ENCODE measurements at places on chromosomes 12 and 14.

GRCh38 chr14:57078054-57078453, 190.7 kb downstream of the EXOC5 start:
- no peak for DNase-seq

DNA sequence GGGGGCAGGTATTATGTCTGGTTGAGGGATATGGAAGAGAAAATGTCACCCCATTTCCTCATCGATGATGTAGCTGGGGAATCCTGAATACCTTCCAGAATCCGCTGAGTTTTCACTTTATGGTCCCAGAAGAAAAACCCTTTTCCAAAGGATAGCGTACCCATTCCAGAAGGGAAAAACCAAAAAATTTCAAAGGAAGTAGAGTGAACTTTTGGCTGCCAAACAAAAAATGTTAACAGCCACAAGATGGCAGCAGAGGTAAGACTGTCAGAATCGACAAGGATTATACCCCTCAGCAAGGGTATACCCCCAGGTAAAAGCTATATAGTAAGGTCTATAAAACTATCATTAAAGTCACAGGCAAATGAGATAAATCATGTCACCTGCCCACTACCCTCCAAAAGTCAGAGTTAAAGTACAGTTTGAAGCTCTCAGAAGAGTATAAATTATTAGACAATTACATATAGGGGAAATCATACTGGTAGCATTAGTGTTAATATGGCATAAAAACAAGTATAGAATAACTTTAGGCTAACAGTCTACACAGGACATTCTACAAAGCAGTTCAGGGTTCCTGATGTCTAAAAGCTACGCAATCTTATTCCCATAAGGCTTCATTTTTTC, 18.0 kb downstream of the ACIN1 start:
- DNase-seq: no peak

DNA sequence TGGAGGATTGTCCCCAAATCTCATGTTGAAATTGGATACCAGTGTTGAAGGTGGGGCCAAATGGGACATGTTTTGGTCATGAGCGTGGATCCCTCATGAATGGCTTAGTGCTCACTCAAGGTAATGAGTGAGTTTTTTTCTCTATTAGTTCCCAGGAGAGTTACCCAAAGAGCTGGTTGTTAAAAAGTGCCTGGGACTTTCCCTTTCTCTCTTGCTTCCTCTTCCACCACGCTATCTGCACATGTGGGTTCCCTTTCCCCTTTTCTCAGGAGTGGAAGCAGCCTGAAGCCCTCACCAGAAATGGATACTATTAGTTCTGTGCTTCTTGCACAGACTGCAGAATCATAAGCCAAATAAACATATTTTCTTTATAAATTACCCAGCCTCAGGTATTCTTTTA, 465.4 kb downstream of the FSCB start:
- DNase-seq: no peak

DNA sequence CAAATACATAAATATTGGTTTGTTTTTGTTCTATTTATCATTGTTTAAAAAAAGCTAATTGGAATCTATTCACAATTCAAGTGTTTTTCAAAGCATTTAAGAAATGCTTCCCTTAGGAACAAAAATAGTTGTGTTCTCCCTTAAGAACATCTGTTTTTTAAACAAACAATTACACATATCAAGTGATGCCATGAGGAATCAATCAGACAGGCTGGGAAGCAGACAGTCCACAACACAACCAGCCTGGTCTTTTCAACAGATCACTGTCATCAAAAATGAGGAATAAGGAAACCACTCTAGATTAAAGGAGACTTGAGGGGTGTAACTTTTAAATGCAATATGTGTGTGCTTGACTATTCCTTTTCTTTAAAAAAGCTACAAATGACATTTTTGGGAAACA, 25.5 kb downstream of the GALC start:
- DNase-seq: no peak

DNA sequence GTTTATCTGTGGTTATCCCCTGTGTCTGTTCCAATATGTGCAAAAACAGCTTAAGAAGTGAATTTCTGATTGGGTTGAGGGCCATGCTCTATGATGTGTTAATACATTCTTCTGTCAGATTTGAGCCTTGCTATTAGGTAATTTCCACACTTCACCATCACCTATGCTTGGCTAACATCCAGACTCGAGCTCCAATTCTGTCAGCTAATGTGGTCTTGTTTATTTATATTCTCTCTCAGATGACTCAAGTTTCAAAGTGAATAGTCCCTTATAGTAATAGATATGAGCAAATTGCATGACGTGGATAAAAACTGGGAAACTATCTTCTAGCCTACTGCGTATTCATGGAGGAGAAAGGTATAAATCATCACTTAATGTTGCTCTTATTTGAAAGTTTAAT, 451.3 kb downstream of the SNAPC1 start:
- DNase-seq: no peak

DNA sequence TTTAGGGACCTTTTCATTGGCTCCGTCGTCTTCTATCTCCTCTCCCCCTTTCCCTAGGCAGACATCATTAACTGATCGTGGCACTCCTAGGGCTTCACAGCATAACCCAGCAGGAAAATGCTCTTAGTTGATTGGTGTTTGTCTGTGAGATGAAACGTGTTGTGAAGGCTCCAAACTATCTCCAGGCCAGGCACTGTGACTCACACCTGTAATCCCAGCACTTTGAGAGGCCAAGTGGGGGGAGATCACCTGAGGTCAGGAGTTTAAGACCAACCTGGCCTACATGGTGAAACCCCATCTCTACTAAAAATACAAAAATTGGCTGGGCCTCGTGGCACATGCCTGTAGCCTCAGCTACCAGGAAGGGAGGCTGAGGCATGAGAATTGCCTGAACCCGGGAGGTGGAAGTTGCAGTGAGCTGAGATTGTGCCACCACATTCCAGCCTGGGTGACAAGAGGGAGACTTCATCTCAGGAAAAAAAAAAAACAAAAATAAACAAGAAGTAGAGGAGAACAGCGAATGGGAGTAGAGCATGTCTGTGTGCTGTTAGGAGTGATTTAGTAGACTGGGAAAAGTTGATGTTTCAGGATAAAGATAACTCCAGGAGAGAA, 32.3 kb upstream of the WDR89 start:
- DNase-seq: no peak

DNA sequence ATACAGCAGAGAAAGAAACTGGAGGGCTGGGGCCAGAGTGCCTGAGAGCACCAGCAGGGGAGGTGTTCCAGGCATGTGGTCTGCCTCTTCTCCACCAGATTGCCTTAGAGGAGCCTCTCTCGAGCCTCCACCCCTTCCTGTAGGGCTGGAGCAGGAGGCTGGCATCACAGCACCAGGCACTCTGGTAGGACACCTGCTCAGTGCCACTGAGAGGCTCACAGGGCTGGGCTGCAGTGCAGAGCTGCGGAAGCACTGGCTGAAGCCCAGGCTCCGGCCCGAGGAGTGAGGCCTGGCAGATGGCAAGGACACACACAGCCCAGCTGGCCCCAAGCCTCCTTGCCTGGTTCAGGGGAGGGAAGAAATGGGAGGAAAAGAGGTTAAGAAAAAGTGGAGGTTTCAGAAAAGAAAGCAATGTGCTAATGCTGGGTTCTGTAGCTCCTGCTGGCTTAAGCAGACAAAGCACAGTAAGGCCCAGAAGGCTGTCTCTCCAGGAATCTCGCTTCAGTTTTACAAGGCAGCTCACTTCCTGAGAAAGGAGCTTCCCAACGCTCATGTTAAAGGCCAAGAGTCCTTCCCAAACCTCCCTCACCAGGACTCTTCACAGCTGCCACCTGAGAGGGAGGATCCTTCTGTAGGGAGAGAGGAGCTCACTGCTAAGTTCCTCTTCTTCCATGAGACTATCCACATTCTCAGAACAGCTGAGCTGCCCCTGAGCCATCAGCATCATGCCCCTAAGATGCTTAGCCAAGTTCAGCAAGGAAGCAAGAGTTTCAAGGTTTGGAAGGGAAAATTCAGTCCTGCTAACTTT, 23.8 kb downstream of the SPTB start:
- DNase-seq: no peak
